Stimulated activated naive CD8-positive, alpha-beta T cell treated with anti-CD3 and anti-CD28 coated beads, Interleukin-15, amount 100 ng/mL, for 72 hours (primary cell): ENCODE measurements at places on chromosomes 2 and 18.

DNA sequence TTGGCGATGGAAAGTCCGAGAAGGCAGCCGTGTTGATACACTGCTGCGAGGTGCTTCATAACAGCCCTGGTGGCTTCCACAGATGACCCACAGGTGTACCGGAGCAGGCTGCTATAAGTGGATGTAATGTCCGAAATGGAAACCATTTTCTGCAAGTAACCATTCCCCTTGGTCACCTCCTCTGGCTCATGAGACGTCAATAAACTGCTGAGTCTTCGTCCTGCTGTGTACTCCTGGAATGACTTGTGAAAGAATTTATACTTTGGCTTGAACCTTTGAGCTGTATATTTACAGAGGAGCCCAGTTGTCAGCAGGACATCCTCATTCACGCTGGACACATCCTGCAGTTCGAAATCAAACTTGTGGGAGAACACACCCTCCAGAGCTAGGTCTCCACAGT, 14.4 kb downstream of the NLRC4 start:
- DNase-seq: no peak

DNA sequence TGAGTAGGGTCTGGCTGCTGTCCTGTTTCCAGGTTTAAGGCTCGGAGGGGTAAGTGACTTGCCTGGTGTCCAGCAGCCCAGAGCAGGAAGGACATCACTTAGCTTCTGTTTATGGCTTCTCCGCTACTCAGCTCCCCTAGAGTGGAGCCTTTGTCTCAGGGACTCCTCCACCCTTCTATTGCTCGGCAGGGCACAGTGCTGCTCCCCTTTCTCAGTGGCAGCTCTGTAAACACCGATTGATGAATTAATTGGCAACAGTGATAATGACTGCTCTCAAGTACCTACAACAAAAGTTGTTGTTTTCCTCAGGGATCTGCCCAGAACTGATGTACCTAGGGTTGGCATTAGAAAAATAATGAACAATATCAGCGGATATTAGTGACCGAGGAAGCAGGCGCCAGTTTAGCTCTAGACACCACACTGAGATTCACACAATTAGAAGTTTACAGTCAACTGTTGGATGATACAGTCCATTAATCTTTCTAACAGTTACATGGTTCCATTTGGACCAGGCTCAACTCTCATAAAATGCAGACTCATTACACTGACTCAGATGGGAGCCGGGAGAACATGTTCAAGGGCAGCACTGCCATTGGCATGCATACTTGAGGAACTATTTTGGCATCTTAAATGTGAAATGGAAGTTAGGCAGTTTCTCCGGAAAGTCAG, 265.7 kb downstream of the MTX2 start:
- DNase-seq: no peak

- no peak for DNase-seq
Observed at GRCh38 chr2:81324046-81324445, 1019.5 kb upstream of the LRRTM1 start.

GRCh38 chr18:45687621-45688020, 36.4 kb upstream of the SLC14A1 start:
- peak; percentile 51 for DNase-seq

DNA sequence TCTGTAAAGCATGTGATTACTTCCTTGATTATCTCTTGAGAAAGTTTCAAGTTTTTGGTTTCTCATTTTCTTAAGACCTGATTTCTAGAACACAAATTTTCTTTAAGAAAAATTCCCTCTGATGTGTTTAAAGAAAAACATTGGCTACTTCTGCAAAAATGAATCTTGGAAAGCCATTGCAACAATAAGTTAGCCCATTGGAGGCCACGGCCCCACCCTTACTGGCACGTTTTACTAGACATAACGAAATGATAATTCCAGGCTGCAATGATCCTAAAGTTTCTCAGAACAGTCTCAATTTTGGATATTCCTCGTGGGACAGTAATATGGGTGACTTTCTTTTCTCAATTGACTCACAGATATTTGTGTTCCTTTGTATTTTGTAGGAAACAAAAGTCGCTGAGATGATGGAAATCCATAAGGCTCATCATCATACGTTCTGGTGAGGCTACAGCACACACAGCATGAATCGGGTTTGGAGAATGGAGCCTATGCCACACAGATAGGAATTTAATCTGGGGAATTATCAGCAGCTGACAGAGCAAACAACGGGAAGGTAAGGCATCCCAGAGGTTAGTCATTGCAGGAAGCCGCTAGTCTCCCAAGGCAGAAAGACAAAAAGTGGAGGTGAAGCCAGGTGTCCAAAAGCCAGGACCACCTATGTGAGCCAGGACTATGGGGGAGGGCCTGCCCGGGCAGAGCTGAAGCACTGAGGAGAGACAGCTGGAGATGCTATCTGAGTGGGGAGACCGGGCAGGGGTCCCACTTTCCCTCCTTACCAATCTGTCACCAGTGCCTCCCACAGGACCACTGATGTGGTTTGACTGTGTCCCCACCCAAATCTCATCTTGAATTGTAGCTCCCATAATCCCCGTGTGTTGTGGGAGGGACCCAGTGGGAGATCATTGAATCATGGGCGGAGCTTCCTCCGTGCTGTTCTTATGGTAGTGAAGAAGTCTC, 35.9 kb downstream of the SOWAHC start:
- no peak for DNase-seq

DNA sequence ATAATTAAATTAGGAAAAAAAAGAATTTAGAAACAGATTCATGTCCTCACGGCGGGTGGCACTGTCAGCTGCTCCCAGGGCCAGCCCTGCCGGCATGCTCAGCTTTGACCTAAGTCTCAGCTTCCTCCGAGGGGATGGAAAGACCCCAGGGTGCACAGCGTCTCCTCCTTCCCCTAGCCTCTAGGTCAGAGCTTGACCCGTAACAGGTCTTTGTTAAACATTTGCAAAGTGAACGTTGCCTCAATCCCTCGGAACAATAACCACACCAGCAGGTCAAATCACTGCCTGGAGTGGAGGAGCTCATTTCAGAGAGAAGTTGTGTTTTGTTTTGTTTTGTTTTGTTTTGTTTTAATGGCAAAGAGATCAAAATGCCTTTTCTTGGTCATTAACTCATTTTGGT, 171.3 kb downstream of the TMEM18 start:
- no peak for DNase-seq

- no peak for DNase-seq
Observed at GRCh38 chr18:53426666-53427184, 797.7 kb downstream of the MBD2 start.

DNA sequence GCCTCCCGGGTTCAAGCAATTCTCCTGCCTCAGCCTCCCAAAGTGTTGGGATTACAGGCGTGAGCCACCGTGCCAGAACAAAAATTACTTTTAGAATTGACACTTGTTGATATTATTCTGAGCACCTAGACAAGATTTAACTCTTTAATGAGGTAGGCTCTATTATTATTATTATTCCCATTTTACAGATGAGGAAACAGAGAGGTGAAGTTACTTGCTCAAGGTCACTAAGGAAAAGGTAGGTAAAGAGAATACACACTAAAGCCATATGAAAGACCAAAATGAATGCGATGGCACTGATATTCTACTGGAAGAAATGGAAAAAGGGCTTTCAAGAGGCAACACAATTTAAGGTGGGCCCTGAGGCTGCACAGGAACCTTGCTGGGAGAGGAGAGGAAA, 73.8 kb upstream of the ZFP36L2 start:
- DNase-seq: no peak

DNA sequence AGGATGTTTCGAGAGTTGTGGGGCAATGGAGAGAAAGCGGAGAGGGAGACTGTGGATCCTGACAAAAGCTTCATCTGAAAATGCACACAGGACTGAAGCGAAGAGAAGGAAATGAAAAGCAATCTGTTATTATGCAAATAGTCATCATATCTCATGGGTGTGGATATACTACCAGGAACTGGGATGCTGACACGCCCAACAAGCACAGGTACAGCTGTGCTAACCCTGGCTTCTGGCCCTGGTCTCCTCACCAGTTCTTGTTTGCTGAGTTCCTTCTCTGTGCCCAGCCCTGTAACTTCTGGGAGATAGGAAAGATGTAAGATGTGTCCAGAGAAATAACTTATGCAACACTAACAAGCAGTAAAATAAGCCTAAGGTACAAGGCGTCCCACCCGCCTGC, 358.8 kb downstream of the CMPK2 start:
- DNase-seq: no peak

DNA sequence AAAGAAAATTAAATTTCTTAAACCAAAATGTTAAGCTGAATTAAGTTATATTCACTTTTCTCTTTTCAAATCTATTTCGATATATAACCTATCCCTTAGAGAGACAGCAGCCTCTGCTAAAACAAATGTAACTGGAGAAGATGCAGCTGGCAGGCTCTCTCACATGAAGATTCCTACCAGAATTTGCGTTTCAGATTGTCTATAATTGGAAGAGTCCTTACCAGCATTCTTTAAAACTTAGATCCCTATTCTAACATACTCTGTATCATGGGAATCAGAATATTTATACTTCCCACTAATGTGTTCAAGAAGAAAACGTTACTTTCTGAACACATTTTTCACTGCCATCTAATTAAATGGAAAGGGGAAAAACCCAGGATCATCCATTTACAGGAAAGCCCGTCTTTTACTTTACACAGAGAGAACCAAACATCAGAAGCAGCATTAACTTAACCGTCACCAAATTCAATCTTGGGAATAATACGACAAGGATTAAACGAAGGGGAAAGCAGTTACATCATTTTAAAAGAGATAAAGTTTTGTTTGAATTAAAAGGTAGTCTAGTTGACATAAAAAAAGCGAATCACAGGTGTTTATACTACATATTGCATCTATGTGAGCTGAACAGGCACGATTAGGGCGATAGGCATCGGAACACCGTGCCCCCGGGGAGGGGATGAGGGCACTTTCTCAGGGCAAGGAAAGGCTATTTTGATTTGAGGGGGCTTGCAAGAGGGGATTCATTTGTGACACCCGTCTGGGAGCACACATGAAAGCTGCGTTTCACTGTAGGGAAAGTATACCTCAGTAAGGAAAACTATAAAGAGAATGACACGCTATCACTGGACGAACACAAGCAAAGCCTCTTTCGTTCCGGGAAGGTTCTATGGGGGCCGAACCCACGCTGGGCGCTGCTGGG, 1.3 kb downstream of the PTPN2 start:
- peak; percentile 10 for DNase-seq

DNA sequence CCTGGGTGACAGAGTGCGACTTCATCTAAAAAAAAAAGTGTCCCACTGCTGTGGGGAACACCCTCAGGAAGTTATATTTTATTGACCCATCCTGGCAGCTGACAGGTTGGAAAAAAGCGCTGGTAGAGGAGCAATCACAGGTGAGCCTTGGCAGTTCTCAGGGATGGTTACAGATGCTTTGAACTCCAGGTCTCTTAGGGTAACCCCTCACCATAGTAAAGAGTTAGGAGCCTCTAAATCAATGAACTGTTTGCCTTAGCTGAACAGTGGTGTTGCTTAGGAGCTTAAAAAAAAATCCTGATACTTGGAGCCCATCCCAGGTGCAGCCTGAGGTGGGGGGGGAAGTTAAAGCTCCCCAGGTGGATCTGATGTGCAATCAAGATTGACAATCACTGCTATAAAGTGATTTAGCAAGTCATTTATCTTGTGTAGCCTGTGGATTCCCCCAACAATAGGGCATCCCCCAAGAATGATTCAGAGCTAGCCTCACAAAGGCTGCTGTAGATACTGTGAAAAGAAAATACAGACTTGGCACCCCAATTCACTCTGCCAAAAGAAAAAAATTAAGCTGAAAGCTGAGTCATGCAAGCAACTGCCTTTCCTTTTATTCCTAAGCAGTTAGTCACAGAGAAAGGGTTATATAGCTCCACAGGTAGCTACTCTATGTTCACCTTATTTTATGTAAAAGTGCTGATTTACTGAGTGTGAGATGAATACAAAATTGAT, 14.8 kb downstream of the SLC16A14 start:
- DNase-seq: no peak

DNA sequence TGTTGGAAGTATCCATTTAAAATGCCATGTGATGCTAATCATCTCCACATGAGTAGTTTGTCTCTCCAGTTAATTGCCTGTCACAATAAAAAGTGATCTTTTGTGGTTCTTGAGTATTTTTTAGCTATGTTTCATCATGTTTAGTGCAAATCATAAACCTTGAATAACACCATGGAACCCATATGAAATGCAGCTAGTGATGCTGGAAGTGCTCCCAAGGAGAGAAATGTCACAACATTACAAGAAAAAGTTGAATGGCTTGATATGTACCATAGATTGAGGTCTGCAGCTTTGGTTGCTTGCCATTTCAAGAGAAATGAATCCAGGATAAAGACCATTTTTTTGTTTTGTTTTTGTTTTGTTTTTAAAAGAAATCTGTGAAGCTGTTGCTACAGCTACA, 14.3 kb downstream of the PTPN4 start:
- no peak for DNase-seq

- DNase-seq: no peak
Observed at GRCh38 chr2:107430596-107431266, 396.0 kb upstream of the RGPD4 start.

DNA sequence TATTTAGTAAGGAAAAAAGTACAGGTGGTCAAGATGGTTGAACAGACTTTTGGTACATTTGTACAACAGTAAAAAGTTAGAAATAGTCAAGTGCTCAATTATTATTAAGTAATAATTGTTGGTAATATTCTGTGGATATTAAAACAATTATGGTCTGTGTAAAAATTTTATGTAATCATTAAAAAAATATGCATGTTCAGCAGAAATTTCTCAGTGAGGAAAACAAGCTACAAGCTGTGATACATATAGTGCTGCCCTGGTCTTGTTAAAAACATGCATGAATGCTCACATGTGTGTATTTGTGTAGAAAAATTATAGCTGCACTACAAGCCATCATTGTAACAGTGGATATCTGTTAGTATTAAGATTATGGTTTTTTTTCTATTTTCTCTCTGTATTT, 13.0 kb downstream of the KCNH7 start:
- DNase-seq: no peak

DNA sequence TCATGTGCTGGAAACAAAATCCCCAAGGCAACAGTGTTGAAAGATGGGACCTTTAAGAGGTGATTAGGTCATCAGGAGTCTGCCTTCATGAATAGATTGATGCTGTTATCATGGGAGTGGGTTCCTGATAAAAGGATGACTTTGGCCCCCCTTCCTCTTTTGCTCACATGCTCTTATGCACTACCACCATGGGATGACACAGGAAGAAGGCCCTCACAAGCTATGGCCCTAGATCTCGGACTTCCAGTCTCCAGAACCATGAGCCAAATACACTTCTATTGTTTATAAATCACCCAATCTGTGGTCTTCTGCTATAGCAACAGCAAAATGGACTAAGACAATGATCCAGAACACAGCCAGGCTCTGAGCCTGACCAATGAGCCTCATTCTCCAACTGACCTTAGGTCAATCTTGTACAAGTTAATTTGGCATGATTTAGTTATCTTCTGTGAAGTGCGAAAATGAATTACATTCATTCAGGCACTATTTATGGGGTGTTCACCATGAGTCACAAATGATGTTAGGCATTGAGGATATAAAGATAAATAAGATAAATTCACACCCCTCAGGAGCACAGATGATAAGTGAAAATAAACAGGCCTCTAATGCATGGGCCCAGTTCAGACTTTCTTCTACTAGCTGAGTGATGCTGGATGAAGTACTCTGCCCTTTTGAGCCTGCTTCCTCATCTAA, 37.7 kb upstream of the NT5C1B start:
- no peak for DNase-seq
